ENCODE measurements at places on chromosomes 5 and 9.

DNA sequence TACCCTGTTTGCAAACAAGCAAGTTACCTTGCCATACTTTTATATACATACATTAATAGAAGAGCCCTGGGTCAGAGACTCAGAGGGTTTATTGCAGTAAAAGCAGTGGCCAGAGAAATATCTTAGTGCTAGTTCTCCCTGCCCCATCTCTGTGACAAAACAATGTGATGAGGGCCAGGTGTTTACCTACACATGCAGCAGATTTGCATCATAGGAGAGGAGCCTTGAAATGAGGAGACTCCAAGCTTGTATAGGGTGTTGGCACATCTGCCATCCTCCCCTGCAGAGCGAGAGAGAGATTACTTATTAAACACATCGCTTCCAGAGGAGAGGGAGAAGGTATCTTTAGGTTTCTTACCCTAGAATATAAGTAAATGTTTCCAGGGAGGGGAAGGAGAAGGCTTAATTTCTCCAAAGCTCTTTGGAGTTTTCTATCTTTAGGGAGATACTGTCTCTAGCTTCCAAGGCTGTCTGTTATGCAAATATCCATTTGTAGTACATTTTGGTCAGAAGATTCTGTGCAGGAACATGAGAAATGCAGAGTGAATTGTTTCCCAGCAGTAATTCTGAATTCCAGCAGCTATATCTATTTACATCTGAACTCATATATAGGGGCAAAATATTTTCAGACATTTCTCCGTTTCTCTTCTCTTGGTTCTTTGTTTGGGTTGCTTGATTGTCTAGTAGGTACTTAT, 15.7 kb downstream of the FER start:
- no peak for DNase-seq

DNA sequence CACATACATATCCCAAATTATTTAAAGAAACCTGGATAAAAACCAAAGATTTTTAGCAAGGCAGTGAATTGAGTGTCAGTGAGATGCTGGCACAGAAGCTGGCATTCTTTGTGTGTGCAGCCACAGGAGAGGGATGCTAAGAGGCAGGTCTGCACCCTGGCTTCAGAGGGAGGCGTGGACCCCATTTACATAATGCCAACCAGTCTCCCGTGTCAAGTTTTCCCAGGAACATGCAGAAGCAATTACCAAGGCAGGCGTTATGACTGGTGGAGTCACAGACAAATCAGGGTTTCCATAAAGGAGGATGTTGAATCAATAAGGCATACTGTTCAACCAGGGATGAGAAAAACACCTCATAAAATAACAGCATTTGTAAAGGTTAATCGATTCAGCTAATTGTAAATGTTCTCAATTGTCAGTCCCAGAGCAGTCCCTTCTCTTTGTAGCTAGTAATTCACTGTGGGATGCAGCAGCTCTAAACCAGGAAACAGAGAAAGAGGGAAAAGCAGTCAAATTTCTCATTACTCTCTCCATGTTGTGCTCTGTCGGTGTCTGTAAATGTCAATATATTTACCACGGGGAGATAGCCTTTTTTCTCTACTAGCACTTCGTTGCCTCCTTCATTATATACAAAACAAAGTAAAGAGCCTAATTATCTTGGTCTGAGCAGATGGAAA, 452.4 kb upstream of the GRAMD2B start:
- DNase-seq = no peak

DNA sequence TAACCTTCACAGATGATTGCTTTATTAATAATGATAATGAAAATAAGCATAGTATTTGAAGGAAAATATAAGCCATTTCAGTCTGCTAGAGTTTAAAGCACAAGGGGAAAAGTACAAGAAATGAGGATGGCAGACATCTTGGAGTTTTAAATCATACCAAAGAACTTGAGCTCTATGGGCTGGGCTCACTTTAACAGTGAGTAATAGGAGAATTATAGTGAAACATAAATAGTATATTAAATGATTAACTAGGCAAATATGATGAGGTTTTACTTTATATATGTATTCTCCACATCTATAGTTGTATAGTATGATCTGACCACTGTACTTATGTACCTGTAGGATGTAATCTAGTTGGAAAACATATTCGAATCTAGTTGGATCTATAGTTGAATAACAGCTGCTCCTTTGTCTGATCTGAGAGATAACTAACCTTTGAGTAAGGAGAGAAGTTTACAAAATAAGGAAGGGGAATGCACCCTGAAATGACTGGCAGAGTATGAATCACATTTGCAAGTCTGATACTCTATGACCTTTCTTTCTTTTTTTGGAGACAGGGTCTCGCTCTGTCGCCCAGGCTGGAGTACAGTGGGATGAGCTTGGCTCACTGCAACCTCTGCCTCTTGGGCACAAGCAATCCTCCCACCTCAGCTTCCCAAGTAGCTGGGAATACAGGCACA, 17.6 kb downstream of the MEGF9 start:
- no peak for DNase-seq

DNA sequence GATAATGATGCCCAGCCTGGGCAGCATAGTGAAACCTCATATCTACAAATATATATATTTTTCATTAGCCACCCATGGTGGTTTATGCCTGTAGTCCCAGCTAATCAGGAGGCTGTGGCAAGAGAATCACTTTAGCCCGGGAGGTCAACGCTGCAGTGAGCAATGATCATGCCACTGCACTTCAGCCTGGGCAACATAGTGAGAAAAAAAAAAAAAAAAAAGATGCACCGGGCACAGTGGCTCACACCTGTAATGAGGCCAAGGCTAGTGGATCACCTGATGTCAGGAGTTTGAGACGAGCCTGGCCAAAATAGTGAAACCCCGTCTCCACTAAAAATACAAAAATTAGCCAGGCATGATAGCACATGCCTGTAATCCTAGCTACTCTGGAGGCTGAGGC, 50.2 kb upstream of the ADRA1B start:
- DNase-seq = no peak

GRCh38 chr9:115507148-115507547, 389.2 kb upstream of the TNC start:
- no peak for DNase-seq

GRCh38 chr9:102966999-102967398, 28.1 kb upstream of the CYLC2 start:
- no peak for DNase-seq

Measured in SK-MEL-5 (cell line).